ENCODE measurements at places on chromosomes 11 and 22.

DNA sequence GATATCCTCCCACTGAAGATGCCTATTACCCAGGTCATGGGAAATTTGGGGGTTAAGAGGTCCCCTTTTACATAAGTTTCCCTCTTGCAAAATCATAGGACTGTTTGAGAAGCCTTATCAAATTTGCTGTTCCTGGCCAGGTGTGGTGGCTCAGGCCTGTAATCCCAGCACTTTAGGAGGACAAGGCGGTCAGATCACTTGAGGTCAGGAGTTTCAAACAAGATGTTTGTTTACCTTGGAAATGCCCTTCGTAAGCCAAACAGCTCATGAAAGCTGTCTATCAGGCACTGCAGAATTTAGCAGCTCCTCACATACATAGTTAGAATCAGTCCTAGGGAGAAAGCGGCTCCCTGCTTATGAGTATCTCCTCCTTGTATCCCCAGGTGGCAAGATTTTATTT lies 4.9 kb upstream of the EI24 start:
- no peak for DNase-seq

DNA sequence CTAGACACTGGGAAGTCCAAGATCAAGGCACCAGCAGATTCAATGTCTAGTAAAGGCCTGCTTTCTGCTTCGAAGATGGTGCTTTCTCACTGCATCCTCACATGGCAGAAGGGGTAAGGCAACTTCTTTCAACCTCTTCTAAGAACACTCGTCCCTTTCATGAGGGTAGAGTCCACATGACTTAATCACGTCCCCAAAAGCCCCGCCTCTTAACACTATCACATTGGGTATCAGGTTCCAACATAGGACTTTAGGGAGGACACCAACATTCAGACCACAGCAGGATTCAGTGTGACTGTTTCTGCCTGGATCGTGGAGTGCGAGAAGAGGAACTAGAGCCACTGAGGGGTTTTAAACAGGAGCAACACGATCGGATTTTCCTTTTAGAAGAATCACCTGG lies 3.7 kb upstream of the TIRAP start:
- DNase-seq, result no peak

- DNase-seq, result no peak
Observed at GRCh38 chr22:29665486-29665885, 54.3 kb upstream of the CABP7 start.

DNA sequence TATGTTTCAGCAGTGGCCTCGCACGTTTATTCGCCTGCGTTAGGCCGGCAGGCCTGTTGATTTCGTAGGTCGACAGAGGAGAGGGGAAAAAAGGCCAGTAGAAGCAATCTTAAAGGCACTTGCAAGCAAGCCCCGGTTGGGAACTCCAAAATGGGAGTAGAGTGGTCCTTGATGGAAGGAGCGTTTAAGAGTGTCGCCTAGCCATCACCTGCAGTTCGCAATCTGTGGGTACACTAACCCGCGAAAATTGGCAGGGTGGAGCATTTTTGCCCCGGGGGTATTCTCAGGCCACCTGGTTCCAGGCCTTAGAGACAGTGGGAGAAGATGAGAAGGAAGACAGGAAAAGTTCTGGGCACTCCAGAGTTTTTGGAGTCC lies 1.1 kb downstream of the EWSR1 start:
- DNase-seq, result no peak

- DNase-seq, result no peak
Observed at GRCh38 chr11:27694992-27695391, 5.3 kb downstream of the BDNF start.

GRCh38 chr11:131190446-131190845 lies 180.0 kb upstream of the NTM start:
- no peak for DNase-seq

DNA sequence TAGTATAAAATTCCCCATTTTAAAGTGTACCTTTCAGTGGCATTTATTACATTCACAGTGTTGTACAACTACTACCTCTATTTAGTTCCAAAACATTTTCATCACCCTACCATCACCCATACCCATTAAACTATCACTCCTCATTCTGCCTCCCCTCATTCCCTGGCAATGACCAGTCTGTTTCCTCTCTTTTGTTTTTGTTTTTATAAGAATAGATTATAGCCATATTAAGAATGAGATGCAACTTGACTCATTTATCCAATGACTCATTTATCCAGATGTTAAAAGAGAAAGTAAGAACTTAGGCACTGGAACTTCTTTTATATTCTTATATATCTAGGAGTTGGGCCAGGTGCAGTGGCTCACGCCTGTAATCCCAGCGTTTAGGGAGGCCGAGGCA lies 156.3 kb downstream of the FAT3 start:
- no peak for DNase-seq

GRCh38 chr11:111176603-111177002 lies 68.9 kb upstream of the POU2AF2 start:
- no peak for DNase-seq

DNA sequence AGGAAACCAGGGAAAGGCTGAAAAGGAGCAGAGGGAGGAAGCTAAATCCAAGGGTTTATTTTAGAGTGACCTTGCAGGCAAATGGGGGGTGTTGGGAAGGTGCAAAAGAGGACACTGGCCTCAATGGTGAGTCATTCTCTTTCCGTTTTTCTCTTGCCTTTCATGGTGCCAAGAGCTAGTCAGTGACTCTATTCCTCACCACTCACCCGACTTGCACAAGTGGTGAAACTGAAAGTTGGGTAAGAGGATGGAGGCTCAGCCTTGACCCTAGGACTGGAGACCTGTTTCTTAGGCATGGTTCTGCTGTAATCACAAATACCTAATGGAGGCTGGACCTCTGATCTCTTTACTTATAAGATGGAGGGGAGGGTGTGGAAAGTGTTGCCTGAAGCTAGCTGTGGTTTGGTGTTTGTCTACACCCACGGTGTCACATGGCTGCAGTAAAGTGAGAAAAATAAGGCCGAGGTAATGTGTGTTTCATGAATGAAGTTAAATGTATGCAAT lies 67.3 kb upstream of the CREB3L1 start:
- peak; percentile 20 for DNase-seq

- no peak for DNase-seq
Observed at GRCh38 chr22:27213766-27214581, 556.6 kb downstream of the MIAT start.

DNA sequence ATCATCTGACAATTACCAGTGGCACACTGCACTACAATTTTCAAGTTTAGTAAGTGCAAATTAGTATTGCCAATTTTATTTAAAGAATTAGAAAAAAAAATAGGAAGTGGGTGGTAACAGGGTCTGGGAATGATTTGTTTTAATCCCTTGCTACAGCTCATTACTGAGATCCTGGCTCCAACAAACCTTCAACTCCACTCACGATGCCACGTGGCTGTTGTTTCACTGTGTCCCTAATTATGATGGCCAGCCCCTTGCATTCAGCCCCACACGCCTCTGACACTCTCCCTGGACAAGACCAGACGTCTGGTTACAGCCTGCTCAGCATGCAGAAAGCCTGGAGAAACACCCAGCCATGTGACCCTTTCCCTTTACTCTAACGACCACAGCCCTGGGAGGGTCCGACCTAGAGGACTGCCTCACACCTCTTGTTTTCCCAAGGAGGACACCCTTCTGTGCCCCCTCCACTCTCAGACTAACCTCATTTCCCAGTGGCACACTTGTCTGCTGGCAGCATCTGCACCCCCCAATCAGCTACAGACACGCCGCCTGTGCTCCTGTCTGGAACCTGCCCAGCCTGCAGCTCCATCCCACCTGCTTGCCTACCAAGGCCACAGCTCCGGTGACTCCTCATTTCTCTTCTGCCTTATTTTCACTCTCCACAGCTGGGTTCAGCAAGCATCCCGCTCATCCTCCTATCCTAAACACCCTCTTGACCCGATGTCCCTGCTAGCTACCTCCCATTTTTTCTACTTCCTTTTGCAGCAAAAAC lies 18.5 kb upstream of the SLC25A1 start:
- DNase-seq, result no peak

DNA sequence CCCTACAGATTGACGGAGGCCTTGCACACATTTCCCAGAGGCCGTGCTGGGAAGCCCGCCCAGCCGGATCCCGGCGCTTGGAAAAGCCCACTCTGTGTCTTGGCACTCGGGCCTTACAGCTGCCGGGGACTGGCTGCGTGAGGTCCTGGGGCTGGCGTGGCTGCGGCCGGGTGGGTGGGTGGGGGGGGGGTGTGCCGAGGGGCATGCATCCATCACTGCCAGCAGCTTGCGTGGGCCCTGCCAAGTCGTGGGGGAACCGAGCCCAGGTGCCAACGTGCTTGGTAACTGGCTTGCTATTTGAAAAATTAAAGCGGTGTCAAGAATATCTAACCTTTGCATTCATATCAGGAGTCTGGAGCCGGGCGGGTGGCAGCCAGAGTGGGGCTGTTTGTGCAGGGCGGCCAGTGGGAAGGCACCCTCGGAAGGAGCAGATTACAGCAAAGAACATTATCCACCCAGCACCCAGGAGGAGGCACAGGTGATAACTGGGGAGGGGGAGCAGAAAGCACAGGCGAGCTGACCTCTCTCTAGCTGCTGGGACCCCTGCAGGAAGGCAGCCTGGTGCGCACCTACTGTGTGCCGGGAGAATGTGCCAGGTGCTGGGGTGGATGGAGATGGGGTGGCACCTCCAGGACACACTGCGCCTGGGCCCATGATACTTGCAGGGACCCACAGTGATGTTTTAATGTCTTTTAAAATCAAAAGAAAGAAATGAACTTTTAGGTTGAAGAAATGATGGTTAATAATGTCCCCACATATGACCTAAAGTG lies 28.5 kb upstream of the SMIM38 start:
- DNase-seq, result no peak

DNA sequence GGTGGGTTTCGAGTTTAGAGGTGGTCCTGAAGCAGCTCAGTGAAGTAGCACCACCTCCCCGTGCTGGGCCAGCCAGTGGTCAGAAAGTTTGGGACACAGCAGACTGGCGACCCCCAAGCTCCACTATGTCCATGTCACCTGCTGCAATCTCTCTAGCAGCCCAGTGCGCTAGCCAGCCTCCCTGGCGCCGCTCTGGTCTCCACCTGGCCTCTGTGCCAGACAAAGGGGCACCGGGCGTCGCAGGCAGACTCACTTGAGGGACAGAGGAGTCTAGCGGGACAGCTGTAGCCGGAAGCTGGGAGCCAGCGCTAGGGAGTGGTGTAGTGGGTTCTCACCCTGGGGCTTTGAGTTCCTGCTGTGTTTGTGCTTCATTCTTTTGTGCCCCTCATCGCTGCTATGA lies 25.5 kb downstream of the MYBPC3 start:
- no peak for DNase-seq

- no peak for DNase-seq
Observed at GRCh38 chr11:42976636-42977217, 335.1 kb upstream of the API5 start.

- no peak for DNase-seq
Observed at GRCh38 chr11:24206030-24206429, 290.8 kb upstream of the LUZP2 start.

GRCh38 chr22:34841331-34841771 lies 224.6 kb upstream of the ISX start:
- DNase-seq, result no peak

DNA sequence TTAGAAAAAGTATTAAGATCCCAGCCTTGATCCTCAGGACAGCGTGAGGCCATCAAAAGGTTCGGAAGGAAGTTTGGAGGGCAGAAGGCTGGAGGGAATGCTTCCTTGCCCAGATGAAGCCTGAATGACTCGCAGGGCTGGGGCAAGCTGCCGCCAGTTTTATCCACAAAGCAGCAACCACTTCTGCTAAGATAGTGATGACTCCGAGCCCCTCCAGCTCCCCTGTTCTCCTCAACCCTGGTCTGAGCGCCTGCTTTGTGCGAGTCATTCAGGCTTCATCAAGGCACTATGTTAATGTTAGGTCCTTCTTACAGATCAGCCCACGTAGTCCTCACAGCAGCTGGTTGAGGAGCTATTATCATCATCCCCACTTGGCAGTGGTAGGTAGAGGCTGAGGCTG lies 158.8 kb downstream of the COMMD9 start:
- no peak for DNase-seq

DNA sequence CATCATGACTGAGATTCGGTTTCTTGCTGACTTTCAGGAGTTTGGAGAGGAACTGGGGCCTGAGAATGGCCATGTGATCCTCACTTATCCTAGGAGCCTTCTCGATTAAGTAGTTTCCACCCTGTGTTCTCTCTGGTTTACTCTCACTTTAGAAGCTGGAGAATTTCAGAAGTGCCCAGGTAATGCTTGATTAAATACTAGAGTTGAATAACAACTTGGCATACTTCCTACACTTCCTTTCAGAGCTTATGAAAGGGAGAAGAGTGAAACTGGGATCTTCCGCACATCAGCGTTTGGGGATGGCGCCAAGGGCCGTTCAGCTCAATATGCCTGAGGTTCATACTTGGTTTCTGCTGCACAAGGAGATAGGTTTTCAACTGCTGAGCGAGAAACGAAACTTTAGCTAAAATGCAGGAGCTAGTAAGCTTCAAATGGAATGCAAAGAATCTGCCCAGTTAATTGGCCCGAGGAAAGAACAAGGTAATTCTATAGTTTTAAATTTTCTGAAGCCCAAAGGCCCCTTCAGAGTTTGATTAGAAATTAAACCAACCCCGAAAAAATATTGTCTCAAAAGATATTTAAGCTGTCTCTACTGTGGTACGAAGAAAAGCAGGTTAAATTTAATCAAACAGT lies 823 bp upstream of the MUC15 start:
- DNase-seq, result no peak

- no peak for DNase-seq
Observed at GRCh38 chr11:113681711-113682413, 24.2 kb downstream of the TMPRSS5 start.

- no peak for DNase-seq
Observed at GRCh38 chr11:3035333-3035732, 21.9 kb downstream of the CARS1 start.

GRCh38 chr22:29226351-29226981 lies 20.8 kb downstream of the EMID1 start:
- no peak for DNase-seq

GRCh38 chr22:43910178-43910695 lies 13.4 kb upstream of the PNPLA3 start:
- no peak for DNase-seq

DNA sequence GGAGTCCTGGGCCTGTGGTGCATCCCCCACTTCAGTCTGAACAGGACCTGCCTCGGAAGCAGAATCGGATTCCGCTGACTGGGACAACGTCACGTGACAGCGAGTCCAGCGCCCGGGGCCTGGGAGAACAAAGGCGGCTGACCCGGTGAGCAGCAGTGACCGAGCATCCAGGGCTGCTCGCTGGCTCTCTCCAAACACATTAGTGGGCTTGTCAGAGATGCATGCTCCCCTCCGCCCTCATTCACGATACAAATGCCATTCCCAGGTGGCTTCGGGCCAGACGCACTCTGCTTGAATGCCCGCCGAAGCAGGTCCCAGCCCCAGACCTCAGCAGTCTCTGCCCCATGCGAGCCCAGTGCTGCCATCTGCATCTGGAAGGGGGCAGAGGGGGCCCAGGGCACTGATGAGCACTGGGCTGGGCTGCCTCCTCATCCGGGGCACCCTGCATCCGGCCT lies 91.0 kb downstream of the WNT7B start:
- DNase-seq, result no peak

- no peak for DNase-seq
Observed at GRCh38 chr11:111105566-111105965, 140.0 kb upstream of the POU2AF2 start.

GRCh38 chr11:112932593-112932992 lies 28.6 kb upstream of the NCAM1 start:
- no peak for DNase-seq

GRCh38 chr11:61694946-61695706 lies 14.9 kb downstream of the DAGLA start:
- DNase-seq, result no peak
